ENCODE measurements at places on chromosomes 5 and 9.

DNA sequence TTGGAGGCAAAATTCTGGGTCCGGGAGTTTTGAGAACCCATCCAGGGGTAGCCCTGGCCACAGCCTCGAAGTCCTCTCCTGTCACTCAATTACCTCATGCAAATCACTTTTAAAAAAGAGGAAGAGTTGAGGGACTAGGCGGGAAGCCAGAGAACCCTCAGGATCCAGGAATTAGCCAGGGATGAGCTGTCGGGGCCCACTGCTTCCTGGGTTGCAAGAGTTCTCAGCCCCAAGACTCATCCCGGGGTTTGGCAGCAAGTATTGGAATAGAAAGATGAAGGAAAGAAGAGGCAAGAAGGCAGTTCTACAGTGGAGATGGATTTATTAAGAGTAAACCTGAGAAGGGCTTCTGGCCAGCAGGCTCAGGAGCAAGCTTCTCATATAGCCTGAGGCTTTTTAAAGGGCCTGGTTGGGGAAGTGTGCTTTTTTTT is 25.6 kb downstream of the C9orf50 start:
- no peak for DNase-seq

GRCh38 chr5:18433336-18433735 is 799.1 kb downstream of the TAF11L14 start:
- no peak for DNase-seq

DNA sequence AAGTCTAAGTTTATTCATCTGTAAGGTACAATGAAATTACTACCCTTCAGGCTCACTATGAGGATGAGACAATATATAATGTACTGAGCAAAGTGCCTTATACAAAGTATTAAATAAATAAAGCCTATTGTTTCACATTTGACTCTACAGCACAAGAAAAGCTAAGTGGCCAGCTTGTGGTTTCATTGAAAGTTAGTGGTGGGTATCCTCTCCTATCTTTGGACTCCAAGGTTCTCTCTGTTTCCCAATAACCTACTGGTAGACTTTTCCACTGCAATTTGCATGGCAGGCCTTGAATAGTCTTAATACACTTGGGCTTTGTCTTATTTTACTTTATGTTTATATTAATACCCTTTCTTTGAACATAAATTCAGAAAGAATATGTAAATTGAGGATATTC is 262.7 kb downstream of the DEPDC1B start:
- DNase-seq = no peak

GRCh38 chr9:136089697-136090045 is 5.4 kb downstream of the NACC2 start:
- DNase-seq = no peak

DNA sequence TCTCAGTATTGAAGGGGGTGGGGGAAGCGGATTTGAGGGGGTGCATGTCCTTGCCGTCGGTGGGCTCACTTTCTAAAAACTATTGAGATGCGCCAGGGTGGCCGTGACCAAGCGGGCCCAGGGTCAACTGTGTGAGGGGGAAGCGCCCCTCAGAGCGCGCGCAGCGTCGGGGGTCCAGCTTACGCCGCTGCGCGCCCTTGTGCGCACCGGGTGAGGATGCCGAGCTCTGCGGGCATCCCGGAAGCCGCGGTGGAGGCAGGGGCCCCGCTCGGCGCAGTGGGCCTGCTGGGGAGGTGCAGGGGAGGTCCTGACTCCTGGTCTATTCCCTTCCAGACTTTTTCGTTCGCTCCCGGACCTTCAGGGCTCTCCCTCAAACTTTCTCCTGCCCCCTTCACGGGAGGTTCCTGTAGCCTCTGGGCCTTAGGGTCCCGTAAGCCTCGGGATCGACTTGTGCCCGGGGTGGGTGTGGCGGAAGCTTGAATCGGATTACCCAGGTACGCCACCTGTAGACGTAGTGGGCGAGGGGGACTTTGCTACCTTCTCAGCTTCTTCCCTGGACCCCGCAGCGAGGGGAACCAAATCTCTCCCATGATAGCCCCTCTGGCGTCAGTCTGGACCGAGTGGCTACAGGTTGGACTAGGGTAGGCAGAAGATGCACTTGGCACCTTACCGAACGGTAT is 2.5 kb upstream of the PRDM6 start:
- DNase-seq = no peak

- DNase-seq = no peak
Observed at GRCh38 chr5:16081376-16081955, 98.1 kb downstream of the MARCHF11 start.

GRCh38 chr9:82987370-82988189 is 75.4 kb downstream of the RASEF start:
- DNase-seq = no peak

- DNase-seq = no peak
Observed at GRCh38 chr5:105554568-105555169, 1992.1 kb upstream of the NUDT12 start.

DNA sequence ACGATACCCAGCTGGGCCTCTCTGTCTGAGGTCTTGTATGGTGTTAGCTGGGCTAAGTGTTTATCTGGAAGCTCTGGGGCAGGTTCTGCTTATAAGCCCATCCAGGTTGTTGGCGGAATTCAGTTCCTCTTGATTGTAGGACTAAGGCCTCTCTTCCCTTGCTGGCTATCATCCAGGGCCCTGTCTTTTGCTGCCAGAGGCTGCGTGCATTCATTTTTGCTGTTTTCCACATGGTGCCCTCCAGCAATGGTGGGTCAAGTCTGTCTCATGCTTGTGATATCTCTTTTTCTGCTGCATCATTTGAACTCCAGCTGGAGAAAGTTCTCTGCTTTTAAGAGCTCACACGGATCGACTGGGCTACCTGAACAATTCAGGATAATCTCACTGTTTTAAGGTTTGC is 105.7 kb upstream of the ZNF618 start:
- DNase-seq = no peak

DNA sequence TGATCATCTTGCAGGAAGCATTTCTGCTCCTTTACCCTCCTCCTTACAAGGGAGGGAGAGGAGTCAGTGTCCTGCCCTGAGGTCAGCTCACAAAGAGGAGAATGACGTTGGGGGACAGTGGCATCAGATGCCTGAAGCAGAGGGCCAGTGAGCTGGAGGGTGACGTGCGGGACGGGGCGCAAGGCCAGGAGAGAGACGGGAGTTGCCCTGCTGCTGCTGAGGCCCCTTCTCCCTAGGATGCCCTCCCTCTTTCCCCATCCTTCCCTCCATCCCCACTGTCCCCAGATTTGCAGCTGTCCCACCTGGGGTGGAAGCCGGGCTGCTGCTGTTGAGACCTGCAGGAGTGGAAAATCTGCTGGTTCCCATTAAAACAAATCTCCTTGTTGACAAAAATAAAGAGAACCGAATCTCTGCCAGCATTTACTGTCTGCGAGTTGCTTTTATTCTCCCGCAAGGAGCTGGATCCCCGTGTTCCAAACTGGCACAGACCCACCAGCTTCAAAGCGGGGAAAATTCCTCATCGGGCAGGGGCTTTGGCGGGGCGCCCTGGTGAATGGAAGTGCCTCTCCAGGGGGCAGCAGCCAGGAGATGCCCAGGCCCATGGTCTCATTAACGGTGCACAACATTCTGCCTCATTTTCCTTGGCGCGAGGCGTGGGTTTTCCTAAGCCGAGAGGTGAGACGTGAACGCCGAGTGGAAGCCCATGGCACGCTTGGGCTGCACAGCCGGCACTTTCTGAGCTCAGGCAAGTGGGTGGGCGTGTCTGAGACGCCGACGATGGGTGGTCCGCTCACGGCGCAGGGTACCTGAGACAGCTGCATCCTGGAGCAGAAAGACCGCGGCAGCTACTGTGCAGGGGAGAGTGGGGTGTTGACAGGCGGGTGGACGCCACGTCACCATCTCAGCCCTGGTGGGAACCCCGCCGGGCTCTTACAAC is 13.9 kb upstream of the COL5A1 start:
- no peak for DNase-seq

GRCh38 chr5:1751864-1752822 is 47.5 kb downstream of the MRPL36 start:
- no peak for DNase-seq

- no peak for DNase-seq
Observed at GRCh38 chr5:135566422-135567400, 12.1 kb downstream of the CXCL14 start.

DNA sequence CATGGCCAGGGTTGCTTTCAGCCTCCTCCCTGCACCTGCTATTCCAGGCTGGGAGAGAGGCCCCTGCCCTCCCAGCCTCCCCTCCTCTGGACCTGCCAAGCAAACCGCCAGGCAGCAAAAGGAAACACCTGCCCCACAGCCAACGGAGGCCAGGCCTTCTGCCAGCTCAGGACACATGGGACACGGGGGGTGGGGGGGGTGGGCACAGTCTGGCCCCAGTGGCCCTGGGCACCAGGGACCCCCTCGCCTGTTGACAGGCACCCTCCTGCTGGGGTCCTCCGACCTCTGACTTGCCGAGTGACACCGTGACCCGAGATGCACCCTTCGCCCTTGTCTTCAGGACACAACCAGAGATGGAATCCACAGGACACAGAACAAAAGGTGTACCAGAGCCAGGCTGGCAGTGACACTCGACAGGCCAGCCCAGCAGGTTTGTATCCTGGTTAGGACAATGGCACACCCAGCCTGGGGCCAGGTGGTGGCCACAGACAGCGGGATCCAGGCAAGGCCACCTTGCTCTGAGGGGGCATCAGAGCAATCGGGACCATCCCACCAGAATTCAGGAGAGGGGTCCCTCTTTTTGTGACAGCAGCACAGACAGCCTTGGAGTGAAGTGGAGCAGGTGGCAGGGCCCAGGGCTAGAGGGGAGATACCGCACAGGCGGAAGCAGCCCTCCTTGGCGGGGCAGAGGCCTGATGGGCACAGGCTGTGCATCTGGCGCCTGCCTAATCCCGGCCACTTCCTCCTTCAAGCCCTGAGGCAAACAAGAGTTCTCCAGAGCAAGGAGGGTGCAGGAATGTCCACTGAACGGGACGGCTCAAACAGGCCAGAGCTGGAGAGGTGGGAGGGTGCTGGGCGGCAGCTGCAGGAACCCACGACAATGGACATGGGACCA is 1.3 kb upstream of the TMEM210 start:
- no peak for DNase-seq

DNA sequence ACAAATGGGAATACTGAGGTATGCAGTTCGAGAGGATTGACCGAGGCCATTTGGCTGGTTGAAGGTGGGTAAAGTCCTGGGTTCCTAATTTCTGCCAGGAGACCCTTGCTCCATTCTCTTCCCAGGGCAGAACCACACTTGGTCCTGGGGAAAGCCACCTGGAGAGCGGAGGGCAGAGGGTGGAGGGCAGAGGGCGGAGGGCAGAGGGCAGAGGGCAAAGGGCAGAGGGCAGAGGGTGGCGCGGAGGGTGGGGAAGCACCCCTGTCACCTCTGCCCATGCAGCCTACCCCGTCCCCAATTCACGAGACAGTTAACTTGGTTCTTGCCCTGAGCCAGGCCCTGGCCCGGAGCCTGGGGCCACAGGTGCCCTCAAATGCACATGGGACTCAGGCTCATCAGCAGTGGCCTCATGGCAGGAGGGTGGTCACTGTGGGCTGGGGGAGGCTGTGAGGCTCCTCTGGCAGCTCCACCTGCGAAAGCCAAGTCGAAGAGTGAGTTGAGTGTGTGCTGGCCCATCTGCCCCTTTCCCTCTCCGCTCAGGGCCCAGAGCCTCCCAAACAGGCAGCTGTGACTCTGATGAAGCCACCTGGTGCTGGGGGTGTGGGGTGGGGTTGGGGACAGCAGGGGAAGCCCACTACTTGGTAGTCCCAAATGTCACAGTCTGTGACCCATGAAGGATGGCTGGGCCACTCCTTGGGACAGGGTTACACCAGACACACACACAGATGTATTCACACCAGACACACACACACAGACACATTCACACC is 28.0 kb upstream of the FCN1 start:
- DNase-seq = no peak

- DNase-seq = no peak
Observed at GRCh38 chr9:110968096-110968495, 70.2 kb downstream of the LPAR1 start.
